NCI-H1436 treated with DMSO at 0.1 percent for 48 hours (cell line): ENCODE measurements at places on chromosomes 11 and 22.

- DNase-seq, result no peak
Measured at GRCh38 chr11:79381036-79381435, 59.8 kb downstream of the TENM4 start.

- DNase-seq, result no peak
Measured at GRCh38 chr22:50190941-50191741, 5.4 kb downstream of the TRABD start.

- no peak for DNase-seq
Measured at GRCh38 chr11:63760487-63761079, 8.0 kb downstream of the ZFTA start.

DNA sequence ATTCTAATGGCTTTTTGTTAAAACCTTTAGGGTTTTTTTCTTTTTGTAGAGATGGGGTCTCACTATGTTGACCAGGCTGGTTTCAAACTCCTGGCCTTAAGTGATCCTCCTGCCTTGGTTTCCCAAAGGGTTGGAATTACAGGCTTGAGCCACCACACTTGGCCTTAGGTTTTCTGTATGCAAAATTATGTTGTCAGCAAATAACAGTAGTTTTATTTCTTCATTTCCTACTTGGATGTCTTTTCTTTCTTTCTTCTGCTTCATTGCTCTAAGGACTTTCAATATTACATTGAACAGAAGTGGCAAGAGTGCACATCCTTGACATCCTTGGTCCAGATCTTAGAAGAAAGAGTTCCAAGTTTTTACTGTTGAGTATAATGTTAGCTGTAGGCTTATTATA lies 52.8 kb downstream of the CCDC81 start:
- DNase-seq, result no peak

GRCh38 chr11:123797114-123797513 lies 9.0 kb downstream of the OR6M1 start:
- no peak for DNase-seq

- DNase-seq, result no peak
Measured at GRCh38 chr22:43854786-43855271, 7.5 kb downstream of the SULT4A1 start.

- no peak for DNase-seq
Measured at GRCh38 chr11:112656772-112657428, 304.3 kb upstream of the NCAM1 start.

DNA sequence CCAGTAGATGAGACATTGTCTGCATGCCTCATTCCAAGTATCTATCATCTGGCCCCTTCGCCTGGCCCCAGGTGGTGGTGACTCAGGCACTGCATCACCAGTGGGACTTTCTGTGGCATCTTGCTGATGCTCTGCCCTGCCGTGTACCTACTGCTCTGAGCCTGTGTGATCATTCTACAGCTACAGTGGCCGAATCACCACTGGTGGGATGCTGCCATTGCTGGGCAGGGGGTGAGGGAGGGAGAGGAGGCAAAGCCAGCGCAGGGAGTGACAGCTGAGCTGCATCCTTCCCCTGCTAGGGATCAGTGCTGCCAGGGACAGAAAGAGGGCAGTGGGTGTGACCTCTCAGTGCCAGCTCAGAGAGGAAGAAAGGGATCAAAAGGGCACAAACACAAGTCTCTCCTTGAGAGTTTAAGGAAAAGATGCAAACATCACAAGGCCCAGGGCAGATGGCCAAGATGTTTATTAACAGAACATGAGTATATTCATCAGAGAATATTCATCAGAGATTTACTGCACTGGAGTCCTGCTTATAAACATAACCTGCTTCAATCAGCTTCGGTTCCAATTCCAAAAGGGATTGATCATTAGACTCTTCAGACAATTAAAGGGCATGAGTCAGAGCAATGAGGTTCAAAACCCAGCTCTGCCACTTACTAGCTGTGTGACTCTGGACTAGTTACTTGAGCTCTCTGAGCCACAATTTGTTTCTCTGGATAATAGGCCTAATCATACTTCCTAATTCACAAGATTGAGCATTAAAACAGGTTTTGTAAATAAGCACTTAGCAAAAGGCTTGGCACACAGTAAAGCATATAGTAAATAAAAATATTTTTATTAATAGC lies 109.8 kb downstream of the NAT10 start:
- DNase-seq, result no peak

DNA sequence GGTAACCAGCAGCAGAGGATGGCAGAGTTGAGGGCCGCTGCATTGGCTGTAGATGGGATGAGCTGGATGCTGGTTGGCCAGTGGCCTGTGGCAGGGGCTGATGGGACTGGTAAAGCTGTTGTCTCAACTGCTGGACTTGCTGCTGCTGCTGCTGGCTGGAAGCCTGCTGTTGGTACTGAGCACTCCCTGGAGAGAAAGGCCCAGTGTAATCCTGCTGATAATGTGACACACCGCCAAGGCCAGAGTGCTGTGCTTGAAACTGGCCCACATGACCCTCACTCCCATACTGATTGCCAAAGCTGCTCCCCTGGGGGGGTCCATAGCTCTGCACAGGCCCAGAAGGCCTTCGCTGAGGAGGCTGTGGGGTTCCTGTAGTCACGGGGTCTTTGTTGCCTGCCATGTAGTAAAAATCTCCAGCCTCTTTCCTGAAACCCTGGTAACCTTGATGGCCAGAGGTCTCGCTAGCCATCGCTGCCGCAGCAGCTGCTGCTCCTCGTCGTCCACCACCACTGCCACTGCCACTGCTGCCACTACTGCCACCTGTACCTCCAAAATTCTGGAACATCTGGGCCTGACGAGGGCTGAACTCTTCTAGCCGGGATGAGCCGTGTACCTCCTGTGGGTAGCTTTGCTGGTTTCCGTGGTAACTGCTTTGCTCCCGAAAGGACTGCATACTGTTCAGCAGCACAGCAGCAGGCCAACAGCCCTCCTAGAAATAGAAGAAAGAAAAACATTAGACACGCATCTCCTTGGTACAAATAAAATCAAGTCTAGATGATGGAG lies 55.6 kb downstream of the TCF20 start:
- no peak for DNase-seq

DNA sequence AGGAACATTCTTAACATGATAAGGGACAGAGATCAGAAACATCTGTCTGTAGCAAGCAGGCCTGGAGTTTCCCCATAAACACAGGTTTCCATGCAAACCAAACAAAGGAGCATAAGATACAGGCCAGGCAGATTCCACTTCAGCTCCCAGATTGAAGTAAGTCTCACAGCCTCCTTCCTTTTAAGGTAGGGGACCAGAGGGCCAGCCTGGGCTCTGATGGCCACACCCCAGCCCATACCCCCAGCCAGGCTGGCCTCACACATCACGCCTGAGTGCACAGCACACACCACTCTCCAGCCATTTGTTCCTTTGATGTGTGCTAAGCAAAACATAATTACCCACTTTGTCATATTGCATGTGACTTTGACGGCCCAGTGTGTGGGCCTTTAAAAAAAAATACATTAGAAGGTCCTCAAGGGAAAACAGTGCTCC lies 518.7 kb downstream of the NTM start:
- DNase-seq, result no peak

DNA sequence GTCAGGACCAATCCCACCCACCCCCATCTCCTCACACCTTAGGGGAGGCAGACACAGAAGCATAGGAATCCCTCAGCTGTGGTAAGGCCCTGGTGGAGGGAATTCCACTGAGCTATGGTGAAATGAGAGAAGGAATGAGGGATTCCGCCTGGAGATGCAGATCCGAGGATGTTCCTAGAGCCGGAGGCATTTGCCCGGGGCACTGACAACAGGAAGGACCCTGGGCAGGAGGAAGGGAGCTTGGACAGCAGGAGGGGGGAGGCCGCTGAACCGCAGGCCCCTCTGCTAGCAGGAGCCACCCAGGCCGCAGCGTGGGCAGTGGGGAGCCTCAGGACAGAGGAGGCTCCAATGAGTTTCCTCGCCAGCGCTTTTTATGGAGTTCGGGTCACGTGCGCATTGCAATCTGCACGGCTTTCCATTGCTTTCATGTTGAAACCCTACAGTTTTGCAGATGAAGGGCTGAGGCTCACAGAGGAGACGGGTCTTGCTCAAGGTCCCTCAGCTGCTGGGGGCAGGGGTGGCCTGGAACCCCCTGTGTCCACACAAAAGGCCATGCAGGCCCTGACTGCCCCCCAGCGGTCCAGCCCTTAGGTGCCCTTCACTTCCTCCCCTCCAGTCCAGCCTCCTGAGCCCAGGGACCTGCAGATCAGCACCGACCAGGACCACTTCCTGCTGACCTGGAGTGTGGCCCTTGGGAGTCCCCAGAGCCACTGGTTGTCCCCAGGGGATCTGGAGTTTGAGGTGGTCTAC lies 15.5 kb downstream of the CSF2RB start:
- DNase-seq, result no peak

DNA sequence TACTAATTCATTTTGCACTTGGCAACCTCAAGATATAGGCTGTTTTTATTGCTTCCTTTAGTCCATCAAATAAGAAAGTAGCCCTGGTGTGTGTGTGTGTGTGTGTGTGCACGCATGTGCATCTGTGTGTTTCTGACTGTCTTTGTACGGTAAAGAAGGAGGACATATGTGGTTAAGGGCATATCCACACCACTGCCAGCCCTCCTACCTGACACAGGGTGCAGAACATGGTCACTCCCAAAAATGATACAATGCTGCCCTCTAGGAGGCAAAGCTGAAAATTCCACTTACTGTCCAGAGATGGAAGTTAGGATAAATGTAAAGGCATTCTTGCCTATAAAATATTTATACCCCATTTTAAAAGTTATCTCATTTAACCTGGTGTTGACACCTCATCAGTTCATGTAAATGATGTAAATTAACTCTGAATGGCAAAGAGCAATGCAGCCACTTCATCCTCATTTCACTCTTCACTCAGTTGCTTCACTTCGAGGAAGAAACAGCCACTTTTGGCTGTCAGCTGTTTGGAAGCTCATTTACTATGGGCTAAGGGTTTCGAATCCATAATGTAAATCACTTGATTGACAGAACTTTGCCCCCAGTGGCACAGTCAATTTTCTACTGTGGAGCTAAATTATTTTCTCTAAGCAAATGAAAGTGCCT lies 83.1 kb upstream of the MTNR1B start:
- no peak for DNase-seq

GRCh38 chr11:74970852-74971395 lies 17.8 kb upstream of the NEU3 start:
- DNase-seq, result no peak

DNA sequence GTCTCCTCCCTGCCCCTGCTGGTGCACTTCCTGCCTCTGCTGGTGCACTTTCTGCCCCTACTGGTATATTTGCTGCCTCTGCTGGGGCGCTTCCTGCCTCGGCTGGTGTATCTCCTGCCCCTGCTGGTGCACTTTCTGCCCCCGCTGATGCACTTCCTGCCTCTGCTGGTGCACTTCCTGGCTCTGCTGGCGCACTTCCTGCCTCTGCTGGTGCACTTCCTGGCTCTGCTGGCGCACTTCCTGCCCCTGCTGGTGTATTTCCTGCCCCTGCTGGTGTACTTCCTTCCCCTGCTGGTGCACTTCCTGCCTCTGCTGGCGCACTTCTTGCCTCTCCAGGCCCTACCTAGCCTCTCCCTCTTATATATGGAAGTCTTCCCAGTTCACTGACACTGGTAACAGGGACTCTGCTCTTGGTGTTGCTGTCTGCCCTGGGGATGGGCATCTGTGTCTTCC lies 10.1 kb downstream of the MTFP1 start:
- no peak for DNase-seq
